Foreskin fibroblast (primary cell): ENCODE measurements at places on chromosomes 6 and 20.

GRCh38 chr20:22928679-22929078, 106.4 kb upstream of the SSTR4 start:
- no peak for DNase-seq

GRCh38 chr20:45115386-45115774, 406 bp upstream of the WFDC5 start:
- DNase-seq, result no peak

DNA sequence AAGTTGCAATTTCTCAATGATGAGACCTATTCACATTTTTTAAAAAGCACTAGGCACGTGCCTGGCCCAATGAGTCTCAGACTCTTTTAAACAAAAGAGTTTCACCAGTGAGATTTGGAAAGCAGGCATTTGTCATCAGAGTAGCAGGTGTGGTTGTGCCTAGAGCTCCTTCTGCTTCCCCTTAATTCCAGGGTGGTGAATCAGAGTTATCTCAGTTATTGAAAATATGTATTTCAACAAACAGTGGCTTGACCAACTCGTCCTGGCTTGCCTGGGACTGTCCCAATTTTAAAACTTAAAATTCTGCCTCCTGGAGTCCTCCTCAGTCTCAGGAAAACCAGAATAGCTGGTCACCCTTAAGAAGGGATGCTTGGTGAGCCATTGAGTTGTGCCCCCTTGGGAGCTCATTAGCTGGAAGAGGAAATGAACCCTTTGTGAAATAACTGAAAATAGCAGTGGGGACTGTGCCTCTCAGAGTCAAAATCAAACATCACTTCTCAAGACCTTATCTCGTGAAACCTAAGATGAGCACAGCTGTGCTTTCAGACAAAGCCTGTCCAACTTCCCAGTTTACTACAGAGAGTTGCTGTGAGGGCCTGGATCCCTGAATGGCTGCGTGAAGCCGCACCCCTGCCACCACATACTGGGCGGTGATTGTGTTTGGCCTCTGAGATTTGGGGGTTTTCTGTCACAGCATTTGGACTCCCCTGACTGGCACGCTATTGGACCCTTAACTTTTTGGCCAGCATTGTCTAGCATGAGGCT, 116.3 kb downstream of the ANKRD60 start:
- DNase-seq, result peak; percentile 79

DNA sequence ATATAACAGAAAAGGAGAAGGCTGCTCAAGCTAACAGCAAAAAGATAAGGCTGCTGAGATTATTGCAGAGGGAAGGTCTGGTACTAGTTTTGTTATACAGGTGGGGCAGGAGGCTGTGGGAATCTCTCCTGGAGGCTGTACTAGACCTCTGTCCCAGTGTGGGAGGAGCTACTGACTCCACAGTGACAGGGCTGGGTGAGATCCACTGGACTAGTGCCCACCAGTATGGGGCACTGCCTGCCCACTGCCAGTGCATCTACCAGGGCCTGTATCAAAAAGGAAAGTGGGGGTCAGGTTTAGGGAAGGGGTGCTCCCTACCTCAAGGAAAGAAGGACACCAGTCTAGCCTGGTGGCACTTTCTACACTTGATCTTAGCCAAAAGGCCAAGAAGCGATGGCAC, 30.1 kb downstream of the GSTA2 start:
- DNase-seq, result no peak

DNA sequence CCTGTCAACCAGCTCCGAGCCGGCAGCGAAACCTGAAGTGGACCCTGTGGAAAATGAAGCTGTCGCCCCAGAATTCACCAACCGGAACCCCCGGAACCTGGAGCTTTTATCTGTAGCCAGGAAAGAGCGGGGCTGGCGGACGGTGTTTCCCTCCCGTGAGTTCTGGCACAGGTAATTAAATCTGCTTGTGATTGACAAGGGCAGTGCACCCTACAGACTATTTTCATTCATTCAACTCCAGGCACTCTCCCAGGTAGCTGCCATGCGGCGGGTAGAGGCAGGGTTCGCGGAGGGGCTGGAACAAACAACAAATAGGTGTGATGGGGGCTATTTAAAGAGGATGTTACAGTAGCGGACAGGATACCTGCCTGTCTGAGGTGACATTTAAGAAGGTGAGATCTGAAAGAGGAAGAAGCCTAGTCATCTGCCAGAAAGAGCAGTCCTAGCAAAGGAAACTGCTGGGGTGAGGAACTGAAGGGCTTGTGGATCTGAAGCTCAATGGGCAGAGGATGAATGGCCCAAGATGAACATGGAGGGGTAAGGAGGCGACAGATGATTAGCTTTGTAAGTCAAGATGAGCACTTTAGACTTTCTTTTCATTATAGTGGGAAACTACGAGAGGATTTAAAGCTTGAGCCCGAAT, 810 bp downstream of the MRPL18 start:
- no peak for DNase-seq

GRCh38 chr20:48395816-48396546, 431.8 kb downstream of the PREX1 start:
- DNase-seq, result no peak

DNA sequence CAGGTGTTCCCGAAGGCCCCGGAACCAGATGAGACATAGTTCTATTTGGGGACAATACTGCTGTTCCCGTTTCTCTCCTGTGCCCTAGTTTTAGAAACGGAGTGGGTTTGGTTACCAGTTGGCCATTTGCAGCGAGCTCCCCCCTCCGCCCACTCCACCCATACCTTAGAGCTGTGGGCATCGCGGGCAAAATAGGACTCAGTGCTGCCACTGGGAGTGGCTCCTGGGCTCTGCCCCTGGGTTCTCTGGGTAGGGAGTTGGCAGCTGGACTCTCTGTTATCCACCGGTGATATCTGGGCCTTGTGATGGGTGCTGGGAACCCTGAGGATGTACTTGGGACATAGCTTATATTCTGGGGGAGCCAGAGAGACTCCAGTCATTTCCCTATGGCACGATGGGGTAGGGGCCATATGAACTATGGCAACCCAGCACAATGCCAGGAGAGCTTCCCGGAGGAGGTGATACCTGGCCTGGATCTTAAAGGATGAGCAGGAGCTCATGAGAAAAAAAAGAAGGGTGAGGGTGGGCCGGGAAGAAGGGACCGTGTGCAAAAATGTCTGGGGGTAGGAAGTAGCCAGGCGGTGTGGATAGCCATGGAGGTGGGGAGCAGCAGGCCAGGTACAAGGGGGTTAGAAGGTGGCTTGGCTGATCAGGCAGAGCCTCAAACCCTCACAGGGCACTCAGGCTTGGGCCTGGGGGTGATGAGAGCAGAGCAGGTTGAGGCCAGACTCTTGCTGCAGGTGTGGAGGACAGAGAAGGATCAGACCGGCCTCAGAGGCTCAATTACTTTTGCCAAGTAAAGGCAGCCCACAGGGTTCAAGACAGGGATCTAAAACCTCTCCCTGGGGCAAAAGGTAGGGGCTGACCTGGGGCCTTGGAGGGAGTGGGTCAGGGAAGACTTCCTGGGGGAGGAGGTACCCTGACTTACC, 9.6 kb downstream of the SRC start:
- DNase-seq, result no peak

DNA sequence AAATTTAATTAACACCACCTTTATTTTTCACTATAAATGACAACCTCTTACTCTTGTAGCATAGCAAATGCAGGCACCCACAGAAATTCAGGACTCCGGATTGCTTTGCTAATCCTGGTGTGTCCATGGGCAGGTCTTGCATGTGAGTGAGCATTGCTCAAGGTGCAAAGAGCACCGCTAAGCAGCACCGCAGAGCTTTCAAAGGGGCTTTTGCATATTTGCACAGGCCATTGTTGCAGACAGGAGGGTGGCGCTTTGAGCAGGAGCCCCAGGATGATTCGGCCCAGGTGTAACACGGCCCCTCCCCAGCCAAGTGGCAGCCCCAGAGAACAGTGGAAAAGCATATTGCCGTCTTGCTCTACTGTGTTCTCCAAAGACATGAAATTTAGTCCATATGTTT, 293.2 kb downstream of the NRN1 start:
- no peak for DNase-seq

DNA sequence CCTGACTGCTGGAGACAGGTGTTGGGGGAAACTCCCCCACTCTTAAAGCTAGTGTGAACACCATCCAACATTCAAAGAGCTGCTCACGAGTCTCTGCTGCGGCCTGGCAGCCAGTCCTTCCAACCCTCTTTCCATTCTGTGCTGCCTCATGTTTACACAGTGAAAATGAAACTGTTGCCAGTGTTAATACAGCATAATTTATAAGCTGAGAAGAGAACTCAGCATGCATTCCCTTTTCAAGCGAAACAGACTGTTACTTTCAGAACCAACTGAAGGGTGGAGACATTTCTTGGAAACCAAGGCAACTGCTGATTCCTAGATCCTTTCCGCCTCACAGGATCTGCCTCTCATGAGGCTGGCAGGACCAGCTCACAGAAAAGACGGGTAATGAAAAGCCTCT, 533.8 kb upstream of the ID4 start:
- DNase-seq, result no peak
